GM12891 (cell line): ENCODE measurements at places on chromosomes 12 and 14.

- DNase-seq: no peak
Measured at GRCh38 chr14:91957876-91958313, 10.4 kb upstream of the FBLN5 start.

- DNase-seq: no peak
Measured at GRCh38 chr12:31288381-31288780, 37.6 kb downstream of the SINHCAF start.

DNA sequence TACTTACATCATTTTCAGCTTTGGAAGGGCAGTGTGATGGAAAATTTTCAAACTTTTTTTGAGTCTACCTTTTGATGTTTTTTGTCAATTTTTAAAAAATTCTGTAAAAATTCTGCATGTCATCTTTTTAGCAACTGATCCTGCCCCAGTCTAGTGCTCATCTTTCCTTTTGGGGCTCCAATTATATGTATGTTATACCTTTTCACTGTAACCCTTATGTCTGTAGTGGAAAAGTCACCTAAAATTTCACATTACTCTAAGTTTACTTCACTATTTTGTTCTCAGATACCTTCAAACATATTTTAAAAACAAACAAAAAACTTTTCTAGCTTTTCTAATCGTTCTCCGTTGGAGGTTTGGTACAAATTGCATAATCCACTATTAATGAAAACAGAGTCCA lies 32.5 kb upstream of the MYRFL start:
- no peak for DNase-seq

DNA sequence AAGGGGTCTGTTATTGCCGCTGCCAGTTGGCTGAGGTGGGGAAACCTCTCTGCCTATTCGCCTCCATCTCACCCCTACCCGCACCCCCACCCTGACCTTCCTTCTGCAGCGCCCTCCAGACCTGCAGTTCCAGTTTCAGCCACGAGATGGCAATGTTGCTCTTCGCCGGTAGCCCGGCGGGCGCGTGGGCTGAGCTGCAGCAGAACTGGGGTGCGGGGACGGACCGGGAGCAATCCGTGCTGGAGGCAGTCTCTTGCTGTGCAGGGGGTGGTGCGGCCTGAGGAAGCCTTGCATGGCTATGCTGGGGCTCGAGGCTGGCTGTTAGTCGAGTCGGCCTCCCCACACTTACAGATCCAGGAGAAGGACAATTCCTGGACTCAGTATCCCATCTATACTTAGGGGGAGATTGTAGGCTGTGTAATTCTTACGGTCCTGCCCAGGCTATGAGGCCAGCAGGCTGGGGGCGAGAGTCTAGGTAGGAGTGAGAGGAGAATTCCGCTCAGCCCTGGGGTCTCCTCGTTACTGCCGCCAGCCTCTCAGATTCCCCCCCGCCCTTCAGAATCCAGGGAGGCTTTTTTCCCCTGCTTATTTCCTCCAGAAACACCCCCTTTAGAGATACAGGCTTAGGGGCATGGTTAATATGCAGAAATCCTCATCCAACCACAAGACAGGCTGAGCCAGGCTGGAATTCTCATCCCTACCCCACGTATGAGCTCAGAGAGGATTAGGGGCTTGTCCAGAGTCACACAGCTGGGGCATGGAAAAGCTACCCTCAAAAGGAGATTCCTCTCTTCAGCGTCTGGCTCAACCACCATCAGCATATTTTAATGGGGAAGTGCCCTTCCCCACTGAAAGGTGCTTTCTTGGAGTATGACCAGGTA lies 118.2 kb downstream of the AACS start:
- peak; percentile 90 for DNase-seq

- peak; percentile 44 for DNase-seq
Measured at GRCh38 chr12:55996201-55996714, 818 bp upstream of the SUOX start.

GRCh38 chr12:1553536-1553935 lies 40.8 kb downstream of the FBXL14 start:
- no peak for DNase-seq
